Suprapubic skin (tissue), 4 donors: ENCODE measurements at places on chromosomes 1 and 21. TPM values are rescaled to one million over a fixed set of nuclear protein-coding genes. Genes with fewer than 3 reads are reported as not detected.

GPR161 gene
- total RNA-seq = 5.1 TPM

SPRR4 gene
- total RNA-seq = 116 TPM

DNAJC28 gene
- total RNA-seq = 1.9 TPM

SLC1A7 gene
- not detected for total RNA-seq

DNA sequence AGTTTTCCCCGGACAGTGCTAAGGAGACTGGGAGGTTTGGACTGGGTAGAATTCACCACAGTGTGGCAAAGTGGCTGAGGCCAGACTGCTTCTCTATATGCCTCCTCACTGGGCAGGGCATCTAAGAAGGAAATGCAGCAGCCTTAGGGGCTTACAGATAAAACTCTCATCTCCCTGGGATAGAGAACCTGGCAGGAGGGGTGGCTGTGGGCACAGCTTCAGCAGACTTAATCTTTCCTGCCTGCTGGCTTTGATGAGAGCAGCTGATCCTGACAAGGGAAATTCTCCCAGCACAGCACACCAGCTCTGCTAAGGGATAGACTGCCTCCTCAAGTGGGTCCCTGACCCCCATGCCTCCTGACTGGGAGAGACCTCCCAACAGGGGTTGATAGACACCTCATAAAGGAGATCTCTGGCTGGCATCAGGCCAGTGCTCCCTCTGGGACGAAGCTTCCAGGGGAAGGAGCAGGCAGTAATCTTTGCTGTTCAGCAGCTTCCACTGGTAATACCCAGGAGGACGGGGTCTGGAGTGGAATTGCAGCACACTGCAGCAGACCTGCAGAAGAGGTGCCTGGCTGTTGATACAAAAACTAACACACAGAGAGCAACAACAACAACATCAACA, 25.2 kb downstream of the KIFAP3 start:
- H3K4me1 ChIP-seq = no peaks in the 10 kb centered on the region
- no peak for DNase-seq
- H3K27ac ChIP-seq = no peak overlapping the region

DNA sequence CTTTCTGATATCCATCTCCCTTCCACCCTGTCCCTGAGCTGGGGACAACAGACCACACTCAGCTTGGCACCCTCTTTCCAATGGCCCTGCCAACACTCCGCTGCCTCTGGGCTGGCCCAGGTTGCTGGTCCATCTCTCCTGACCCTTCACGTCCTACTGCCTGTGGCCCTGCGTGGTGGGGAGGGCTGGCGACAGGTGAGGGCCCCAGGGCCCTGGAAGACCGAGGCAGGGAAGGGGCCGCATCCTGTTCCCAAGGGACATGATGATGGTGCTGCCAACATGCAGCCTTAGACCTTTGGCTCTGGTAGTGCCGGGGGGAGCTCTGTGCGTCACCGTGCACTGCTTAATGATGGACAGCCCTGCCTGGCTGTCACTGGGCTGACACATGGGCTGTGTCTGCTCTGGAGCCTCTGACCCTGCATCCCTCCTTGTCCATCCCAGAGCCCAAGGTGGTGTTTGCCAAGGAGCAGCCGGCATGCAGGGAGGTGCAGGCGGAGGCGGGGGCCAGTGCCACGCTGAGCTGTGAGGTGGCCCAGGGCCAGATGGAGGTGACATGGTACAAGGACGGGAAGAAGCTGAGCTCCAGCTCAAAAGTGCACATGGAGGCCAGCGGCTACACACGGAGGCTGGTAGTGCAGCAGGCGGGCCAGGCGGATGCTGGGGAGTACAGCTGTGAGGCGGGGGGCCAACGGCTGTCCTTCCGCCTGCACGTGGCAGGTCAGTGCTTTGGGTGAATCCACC, 65.2 kb downstream of the OBSCN start:
- H3K27ac ChIP-seq = no peak overlapping the region
- no peak for DNase-seq
- no peak overlapping the region for H3K4me3 ChIP-seq
- peaks cover 21% of the 10 kb centered on the region for H3K36me3 ChIP-seq
- peaks cover 15% of the 10 kb centered on the region for H3K4me1 ChIP-seq
- no peaks in the 10 kb centered on the region for H3K27me3 ChIP-seq

GRCh38 chr1:151405187-151405951, 6.0 kb downstream of the PSMB4 start:
- H3K4me1 ChIP-seq = peaks cover 13% of the 10 kb centered on the region
- no peaks in the 10 kb centered on the region for H3K27me3 ChIP-seq
- no peak for DNase-seq
- H3K4me3 ChIP-seq = no peak overlapping the region
- peaks cover 96% of the 10 kb centered on the region for H3K36me3 ChIP-seq

- no peaks in the 10 kb centered on the region for H3K27me3 ChIP-seq
- no peaks in the 10 kb centered on the region for H3K36me3 ChIP-seq
- DNase-seq = no peak
These were observed 12.3 kb upstream of the ALPL start for GRCh38 chr1:21496886-21497285.

- no peak for DNase-seq
- H3K27ac ChIP-seq = no peak overlapping the region
- peaks cover 5% of the 10 kb centered on the region for H3K36me3 ChIP-seq
These were observed 14.6 kb upstream of the SLC2A1 start for GRCh38 chr1:42973286-42973685.

DNA sequence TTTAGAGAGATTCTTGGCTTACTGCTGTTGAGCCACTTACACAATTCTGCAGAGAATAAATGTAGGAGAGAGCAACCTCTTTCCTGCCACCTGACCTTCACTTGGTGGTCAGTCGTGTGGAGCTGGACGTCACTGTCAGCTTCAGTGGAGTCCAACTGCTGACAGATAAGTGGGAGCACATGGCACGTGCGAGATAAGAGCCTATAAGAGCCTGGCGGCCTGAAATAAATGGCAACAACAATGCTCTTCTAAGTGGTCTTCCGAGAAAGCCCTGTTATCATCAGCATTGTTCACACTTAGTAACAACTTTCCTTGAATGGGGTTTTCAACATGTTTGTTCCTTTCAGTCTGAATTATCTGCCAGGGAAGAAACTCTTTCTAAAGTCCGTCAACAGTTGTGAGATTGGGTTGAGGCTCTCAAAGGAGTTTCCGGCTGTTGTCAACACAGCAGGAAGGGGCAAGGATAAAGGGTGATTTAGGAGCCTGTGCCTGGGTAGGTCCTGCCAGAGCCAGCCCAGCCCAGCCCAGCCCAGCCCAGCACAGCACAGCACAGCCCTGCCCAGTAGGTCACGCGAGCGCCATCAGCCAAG, 57.2 kb upstream of the RUNX1 start:
- no peaks in the 10 kb centered on the region for H3K27me3 ChIP-seq
- H3K36me3 ChIP-seq = no peaks in the 10 kb centered on the region
- no peak overlapping the region for H3K4me3 ChIP-seq
- H3K4me1 ChIP-seq = no peaks in the 10 kb centered on the region

- H3K36me3 ChIP-seq = no peaks in the 10 kb centered on the region
- no peak overlapping the region for H3K27ac ChIP-seq
- H3K4me1 ChIP-seq = no peaks in the 10 kb centered on the region
- H3K27me3 ChIP-seq = peaks cover 6% of the 10 kb centered on the region
- no peak for DNase-seq
- no peak overlapping the region for H3K4me3 ChIP-seq
These were observed 72.7 kb downstream of the WDR4 start for GRCh38 chr21:42806509-42807140.

- DNase-seq = no peak
- H3K4me3 ChIP-seq = no peak overlapping the region
- H3K4me1 ChIP-seq = peaks cover 7% of the 10 kb centered on the region
These were observed 27.2 kb upstream of the KIF21B start for GRCh38 chr1:201050515-201051277.

GRCh38 chr1:234705615-234706014, 95.6 kb upstream of the IRF2BP2 start:
- H3K4me3 ChIP-seq = no peak overlapping the region
- H3K27ac ChIP-seq = no peak overlapping the region
- no peak for DNase-seq
- H3K4me1 ChIP-seq = peaks cover 22% of the 10 kb centered on the region
- no peaks in the 10 kb centered on the region for H3K27me3 ChIP-seq
